ENCODE measurements at places on chromosomes 3 and 15.

- no peak for DNase-seq
Observed at GRCh38 chr3:125383744-125384143, 8.6 kb upstream of the ZNF148 start.

DNA sequence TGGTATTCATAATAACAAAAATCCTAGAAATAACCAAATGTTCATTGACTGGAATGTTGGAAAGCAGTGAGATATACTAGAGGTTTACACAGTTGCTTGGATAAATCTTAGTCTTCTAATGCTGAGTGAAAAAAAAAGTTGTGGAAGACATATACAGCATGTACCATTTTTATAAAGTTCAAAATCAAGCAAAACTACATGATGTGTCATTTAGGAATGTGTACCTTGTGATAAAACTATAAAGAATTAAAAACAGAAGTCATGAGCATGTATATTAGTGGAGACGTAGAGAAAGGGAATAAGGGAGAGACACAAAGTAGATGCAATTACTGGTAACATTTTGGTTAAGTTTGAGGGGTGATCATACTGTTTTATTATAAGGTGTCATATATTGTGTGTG, 45.2 kb downstream of the FBXL2 start:
- DNase-seq: no peak

DNA sequence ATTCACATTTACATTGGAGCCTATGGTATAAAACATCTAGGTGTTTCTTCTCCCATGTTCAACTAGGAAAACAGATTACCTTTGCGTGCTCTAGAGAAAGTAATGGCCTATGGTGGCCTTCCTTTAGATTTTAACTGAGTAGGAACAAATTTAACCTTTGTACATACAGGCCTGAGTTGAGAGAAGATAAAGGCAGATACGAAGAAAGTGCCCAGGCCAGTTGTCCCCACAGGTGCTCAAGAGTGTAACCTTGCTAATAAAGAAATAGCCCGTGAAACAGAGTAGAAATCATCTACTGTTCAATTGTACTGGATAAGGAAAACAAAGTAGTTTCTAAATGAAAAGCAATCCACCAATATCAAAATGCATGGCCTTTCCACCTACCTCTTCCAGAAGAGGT, 6.8 kb upstream of the TSC22D2 start:
- DNase-seq: no peak

- DNase-seq: no peak
Observed at GRCh38 chr3:110851736-110852135, 219.9 kb upstream of the NECTIN3 start.

GRCh38 chr3:23312866-23313265, 109.7 kb downstream of the UBE2E2 start:
- no peak for DNase-seq

DNA sequence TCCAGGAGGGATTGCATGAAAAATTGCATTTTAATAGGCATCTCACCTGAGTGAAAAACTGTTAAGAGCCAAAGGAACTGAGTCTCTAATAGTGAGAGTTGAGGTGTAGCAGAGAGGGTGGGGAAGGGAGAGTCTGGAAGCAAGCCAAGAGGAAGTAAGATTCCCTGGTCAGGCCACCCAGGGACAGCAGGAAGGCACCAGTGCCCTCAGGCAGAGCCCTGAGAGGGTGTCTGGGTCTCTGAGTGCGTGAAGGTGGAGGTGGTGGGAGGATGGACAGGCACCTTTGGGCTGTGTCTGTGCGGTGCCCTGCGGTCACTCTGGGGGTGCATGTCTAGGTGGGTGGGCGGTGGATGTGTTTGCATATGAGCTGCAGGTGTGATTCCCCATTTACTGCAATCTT, 300.4 kb upstream of the ROPN1 start:
- DNase-seq: no peak

GRCh38 chr3:183287301-183287971, 34.4 kb downstream of the B3GNT5 start:
- peak; percentile 81 for DNase-seq

DNA sequence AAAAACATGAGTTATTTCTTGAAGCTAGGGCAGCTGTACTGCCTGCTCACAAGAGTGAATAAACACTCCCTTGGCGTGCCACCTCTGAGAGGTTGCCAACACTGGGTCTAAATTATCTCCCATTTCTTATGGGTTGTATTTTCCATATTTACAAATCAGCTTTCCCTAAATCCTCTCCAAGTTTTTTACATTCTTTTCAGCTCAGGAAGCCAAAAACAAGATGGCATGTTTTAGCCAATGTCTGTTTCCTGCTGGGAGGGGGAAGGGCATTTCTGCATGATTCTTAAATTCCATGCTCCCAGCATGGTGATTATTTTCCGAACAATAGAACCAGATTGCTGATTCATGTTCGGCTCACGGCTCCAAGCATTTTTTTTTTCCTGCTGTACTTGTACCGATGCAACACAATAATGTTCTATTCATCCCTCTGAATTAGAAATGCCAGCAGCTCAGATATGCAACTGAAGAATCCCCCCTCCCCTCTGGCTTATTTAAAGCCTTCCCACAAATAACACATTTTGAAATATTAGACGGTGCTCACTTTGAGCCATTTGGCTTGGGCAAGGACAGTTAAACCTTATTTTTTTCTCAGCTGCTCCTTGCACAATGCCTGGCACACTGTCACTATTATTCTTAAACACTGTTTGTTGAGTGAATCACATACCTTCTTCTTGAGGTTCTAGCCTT, 252.5 kb downstream of the THRB start:
- no peak for DNase-seq

GRCh38 chr15:49145651-49146609, 9.5 kb downstream of the COPS2 start:
- no peak for DNase-seq

- peak; percentile 61 for DNase-seq
Observed at GRCh38 chr15:100913961-100914360, 5.2 kb upstream of the LRRK1 start.

DNA sequence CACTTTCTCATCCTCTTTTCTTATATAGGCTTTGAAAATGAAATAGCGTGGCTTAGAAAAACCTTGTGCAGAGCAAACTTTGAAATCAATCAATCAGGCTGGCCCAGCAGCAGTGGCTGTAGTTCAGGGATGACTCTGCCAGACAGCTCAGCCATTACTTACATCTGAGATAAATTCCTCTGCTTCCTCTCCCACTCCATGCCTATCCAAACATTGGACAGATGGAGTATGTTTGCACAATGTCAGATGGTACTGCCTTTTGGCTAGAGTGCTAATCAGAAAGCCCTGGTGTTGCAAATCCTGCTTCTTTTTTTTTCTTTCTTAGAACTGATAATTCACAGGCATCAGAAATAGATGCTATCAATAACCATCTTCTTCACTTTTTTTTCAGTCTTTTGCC, 1065.1 kb downstream of the AGBL1 start:
- DNase-seq: no peak

GRCh38 chr3:16546186-16547010, 32.9 kb upstream of the RFTN1 start:
- DNase-seq: no peak

- DNase-seq: no peak
Observed at GRCh38 chr3:184261270-184261853, at the start of gene CAMK2N2. Gene CAMK2N2 (minus strand): TSS chr3:184261553. CDS start chr3:184261285, 268 bp downstream.

DNA sequence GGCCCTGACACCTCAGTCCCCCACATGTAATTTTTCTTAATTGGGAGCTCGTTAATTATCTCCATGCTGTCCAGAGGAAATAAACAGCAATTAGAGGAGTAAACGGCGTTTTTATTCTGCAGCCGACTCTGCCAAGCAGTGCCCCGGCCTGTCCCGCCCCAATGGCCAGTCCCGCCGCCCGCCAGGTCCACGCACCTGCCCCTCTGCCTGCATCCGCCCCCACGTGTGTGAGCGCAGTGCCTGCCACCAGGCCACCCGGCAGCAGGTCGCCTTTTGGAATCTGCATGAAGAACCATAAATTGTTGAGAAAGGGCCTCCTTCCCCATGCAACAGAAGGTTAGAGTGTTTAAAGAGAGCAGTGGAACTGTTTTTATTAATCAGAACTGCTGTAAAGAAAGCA, 87.5 kb upstream of the LINGO1 start:
- DNase-seq: no peak

DNA sequence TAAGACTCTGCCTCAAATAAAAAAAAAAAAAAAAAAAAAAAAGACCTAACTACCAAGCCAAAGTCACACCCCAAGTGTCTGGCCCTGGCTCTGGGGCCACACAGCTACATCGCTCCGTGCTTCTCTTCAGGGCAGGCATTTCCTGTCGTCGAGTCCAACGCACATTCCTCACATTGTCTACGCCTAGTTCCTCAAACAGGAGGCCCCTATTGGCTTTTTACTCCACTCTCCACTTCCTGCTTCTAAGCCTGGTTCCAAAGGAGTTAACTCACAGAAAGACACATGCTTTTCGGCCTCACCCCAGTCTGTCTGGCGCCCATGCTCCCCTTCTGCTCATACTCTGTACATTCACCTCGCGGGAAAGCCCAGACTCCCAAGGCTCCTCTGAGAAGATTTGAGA, 28.8 kb downstream of the KNG1 start:
- DNase-seq: no peak

DNA sequence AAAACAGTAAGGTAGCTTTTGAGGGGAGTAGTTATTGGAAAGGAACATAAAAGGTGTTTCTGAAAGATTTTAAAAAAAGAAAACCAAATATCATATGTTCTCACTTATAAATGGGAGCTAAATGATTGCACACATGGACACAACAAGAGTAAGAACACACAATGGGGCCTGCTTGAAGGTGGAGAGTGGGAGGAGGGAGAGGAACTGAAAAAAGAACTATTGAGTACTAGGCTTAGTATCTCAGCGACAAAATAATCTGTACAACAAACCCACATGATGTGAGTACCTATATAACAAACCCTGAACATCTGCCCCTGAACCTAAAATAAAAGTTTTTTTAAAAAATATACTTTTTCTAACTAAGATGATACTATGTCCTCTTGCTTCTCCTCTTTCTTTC, 138.3 kb downstream of the CGGBP1 start:
- DNase-seq: no peak

GRCh38 chr3:151394611-151395010, 10.1 kb upstream of the P2RY12 start:
- no peak for DNase-seq

- DNase-seq: no peak
Observed at GRCh38 chr15:89631902-89632264, 23.4 kb downstream of the KIF7 start.

DNA sequence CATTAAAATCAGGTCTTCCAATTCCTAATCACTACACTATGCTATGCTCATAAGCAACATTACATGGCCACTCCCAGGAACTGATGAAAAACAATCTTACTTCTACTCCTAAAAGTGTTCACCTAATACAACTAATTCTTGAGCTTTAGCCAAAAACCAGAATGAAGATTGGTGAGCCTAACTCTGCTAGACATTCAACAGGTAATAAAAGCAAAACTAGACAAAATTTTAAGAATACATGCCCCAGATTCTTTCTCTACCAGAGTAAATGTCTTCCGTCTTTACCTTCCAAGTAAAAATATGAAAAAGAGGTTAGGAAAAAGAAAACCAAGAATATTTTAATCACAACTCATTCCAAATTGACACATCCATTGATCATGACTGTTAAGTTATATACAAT, 31.3 kb downstream of the ATP13A3 start:
- DNase-seq: no peak

GRCh38 chr15:55279746-55280351, 9.8 kb downstream of the RAB27A start:
- DNase-seq: no peak

GRCh38 chr15:85997618-85998017, 82.1 kb upstream of the AGBL1 start:
- DNase-seq: no peak

DNA sequence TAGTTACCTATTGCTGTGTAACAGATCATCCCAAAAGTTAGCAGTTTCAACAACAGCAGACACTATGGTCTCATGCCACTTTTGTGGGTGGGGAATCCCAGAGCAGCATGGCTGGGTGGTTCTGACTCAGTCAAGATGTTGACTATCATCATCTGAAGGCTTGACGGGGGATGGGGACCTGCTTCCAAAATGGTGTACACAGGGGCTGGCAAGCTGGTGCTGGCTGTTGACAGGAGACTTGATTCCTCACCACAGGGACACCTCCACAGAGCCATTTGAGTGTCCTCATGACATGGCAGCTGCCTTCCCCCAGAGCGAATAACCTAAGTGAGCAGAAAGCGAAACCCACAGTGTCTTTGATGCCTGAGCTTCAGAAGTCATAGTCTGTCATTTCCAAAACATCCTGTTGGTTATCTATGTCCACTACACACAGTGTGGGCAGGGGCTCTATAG, 19.1 kb downstream of the DNAJB8 start:
- no peak for DNase-seq

DNA sequence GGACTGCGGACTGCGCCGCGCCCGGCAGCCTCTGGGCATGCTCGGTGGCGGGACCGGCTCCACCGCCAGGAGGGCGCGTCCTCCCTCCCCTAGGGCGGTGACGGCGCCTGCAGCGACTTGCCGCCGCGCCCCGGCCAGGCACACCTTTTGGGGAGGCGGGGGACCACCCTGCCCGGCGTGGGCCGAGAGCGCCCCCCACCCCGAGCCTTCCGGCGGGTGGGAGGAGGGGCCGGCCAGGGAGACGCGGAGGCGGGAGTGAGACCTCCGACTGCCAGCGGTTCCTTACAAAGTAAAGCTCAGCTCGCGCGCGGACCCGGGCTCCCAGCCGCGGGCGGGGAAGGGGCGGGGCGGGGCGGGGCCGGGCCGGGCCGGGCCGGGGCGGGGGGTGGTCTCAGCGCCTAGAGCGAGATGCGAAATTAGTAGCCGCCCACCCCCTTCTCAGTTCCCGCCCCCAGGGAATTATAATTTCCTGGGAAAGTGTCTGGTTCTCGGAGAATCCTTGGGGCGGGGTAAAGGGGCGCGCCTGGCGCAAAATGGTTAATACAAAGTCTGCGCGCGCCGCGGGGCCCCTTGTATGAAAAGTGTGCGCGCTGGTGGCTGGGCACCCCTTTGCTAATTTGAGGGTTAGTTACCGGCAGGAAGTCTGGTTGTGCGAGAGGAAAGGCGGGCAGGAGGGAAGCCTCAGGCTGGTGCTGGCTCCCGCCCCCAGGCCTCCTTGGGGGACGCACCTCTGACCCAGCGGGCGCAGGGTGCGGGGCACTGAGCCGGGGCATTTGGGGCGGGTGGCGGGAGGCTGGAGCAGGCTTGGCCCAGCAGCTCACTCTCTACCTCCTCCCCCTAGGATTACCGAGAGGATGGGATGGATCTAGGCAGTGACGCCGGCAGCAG, 224.8 kb upstream of the IL12A start:
- peak; percentile 90 for DNase-seq

DNA sequence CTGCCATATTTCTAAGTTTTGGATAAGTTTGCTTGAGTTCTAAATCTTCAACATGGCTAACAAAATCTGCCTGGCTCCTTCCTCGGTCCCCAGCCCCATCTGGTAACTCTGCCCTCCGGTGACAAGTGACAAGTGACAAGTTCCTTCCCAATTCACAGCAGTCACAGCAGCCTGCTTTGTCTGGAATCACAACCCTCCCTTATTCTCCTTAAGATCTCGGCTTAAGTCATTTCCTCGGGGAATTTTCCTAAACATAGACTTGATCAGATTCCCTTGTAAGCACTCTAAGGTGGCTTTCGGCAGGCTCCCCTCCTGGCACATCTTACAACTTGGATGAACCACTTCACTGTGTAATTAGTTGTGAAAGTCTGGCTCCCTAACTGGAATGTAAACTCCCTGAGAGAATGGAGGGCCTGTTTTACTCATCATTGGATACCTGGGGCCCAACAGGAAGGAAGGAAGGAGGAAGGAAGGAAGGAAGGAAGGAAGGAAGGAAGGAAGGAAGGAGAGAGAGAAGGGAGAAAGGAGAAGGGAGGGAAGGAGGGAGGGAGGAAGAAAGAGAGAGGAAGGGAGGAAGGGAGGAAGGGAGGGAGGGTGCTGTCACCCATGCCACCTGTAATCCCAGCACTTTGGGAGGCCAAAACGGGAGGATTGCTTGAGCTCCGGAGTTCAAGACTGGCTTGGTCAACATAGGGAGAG, 126.4 kb downstream of the SHQ1 start:
- DNase-seq: no peak

GRCh38 chr15:98676586-98677270, 28.4 kb downstream of the IGF1R start:
- DNase-seq: no peak

Data from sigmoid colon (tissue), 7 donors.